ENCODE measurements at places on chromosomes 7 and 10.

DNA sequence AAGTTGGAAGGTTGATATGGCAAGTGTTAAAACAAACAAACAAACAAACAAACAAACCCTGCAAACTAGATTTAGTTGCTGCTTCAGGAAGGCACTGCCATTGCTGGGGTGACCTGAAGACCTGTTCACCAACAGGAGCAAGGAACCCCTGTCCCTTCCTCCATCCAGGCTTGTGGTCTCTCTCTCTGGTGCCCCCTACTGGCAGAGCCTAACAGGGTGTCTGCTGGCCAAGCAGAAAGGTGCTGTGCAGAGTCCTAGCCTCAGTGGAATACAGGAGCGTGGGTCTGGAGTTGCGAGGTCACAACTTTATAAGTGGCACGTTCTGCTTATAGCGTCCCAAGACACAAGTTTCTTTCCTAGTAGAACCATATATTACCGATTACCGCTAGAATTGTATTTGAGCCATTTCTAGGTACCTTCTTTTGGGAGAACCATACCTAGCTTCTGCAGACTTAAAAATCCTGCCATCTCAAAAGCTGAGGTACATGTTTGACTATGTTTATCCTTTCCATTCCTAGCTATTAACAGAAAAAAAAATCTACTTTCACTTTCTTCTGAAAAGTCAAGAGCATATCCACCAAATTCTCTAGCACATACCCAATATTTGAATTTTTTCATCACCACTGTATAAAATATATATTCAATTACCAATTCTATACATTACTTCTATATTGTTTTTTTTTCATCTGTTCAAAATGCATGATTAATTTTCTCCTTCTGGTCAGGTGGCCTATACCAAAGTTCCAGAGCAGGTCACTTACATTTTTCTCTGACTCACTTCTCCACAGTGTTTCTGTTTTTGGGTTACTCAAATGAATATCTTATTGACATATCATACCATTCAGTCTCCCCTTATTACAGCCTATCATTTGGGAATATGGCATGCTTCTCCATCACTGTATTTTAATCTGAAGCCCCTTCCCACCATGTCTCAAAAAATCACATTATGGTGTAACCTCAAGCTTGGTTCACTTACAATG lies 29.1 kb upstream of the CALD1 start:
- no peak for DNase-seq

DNA sequence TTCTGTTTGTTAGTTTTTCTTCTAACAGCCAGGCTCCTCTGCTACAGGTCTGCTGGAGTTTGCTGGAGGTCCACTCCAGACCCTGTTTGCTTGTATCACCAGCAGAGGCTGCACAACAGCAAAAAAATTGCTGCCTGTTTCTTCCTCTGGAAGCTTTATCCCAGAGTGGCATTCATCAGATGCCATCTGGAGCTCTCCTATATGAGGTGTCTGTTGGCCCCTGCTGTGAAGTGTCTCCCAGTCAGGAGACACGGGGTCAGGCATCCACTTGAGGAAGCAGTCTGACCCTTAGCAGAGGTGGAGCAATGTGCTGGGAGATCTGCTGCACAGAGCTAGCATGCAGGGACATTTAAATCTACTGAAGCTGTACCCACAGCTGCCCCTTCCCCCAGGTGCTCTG lies 26.7 kb upstream of the CROT start:
- DNase-seq = no peak

GRCh38 chr10:87546971-87547413 lies 42.3 kb downstream of the MINPP1 start:
- DNase-seq = no peak

DNA sequence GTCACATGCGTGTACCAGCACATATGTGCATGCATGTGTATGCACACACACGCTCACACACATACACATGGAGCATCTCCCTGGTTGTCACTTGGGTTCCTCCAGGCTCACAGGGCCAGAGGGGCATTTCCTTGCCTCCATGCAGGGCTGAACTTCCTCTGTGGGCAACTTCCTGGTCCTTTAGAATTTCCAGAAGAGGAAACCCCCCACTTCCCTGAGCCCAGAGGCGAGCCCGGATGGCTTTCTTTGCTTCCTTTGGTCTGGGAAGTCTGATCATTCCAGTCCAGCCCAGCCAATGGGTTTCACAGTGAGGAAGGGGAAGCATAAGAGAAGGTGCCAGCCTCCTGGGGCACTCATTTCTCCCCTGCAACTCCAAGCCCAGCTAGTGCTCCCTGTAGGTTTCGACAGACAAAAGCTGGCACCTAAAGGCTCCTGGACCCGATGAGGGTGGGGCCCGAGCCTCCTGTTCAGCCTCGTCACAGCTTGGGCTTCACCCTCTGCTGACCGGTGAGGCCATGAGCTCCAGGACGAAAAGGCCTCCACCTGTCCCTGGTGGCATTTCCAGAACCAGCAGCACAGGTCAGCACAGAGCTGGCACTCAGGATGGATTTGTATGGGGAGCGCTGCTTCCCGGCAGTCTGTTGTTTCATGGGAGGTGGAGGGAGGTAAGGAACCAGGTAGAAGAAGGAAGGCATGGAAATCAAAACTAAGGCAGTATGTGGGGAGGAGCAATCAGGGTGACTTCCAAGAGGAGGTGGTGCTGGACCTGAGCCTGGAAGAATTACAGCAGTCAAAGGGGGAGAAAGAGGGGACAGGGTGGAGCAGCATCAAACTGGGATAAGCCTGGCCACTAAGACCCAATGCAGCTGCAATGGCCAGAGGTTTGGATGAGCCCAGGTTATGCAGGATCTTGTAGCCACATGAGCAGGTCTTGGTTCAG lies 23.7 kb downstream of the BTBD16 start:
- no peak for DNase-seq

- no peak for DNase-seq
Measured at GRCh38 chr10:33199731-33200232, 134.7 kb downstream of the NRP1 start.

- DNase-seq = no peak
Measured at GRCh38 chr7:102895602-102896001, 17.2 kb upstream of the LRRC17 start.

- no peak for DNase-seq
Measured at GRCh38 chr10:78513330-78513729, 479.7 kb downstream of the RPS24 start.

DNA sequence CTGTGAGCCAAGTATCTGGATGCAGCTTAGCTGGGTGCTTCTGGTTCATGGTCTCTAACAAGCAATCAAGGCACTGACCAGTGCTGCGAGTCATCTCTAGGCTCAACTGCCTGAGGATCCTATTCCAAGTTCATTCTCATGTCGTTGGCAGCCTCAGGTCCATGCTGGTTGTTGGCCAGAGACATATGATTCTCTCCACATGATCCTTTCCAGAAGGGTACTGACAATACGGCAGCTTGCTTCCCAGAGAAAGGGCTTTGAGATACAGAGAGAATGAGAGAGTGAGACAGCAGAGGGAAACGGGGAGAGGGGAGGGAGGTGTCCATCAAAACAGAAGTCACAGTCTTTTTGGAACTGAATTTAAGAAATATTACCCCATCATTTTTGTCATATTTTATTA lies 405.6 kb downstream of the XPNPEP1 start:
- DNase-seq = no peak

GRCh38 chr7:102300643-102301221 lies 14.1 kb downstream of the SH2B2 start:
- no peak for DNase-seq

- no peak for DNase-seq
Measured at GRCh38 chr7:2645274-2645868, 13.6 kb downstream of the TTYH3 start.

DNA sequence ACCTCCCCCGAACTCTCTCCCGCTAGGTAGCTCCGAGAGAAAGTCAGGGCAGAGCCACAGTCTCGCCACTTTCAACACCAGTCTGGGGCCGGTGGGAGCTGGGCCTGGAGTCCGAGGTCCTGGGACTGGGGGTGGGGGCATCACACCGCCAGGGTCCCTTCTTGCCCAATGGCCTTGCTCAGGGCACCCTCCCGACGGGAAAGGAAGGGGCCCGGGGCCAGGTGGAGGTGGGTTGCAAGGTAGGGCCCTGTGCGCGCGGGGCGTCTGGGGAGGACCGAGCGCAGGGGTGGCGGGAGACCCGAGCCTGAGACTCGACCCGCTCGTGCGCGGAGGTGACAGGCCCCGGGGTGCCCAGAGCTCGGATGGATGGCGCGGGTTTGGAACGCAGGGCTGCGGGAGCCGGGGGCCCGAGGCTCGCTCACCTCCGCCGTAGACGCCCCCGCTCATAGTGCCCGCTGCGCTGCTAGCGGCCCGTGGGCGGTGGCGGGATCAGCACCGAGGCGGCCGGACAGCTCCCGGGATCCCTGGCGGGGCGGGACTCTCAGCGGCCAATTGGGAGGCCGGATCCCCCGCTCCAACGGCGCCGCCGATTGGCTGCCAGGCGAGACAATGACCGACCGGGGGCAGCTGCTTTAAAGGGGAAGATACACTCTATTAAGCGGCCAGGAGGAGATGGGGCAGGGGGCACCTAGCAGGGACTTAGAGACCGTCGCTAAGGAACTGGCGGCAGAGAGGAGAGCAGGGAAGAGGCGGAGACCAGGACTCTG lies at the start of gene ACTL6B:
Gene ACTL6B (minus strand): TSS at position 541 of the 767 bp plus-strand sequence. CDS start 94 bp downstream, at position 447.
- DNase-seq = peak; percentile 84

DNA sequence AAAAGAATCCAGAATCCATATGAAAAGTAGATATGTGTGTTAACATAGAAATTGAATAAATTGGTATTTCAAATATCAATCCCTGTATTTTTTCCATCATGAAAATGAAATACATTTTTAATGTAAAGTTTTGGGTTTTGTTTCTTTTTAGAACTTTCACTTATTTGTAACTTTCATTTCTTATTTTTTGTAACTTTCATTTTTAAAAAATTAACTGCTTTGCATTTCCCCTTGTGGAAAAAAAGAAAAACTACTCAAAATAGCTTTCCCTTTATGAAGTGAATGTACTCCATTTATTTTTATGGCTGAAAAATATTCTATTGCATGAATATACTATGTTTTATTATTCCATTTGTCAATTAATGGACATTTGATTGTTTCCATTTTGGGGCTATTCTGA lies 75.6 kb upstream of the SMNDC1 start:
- DNase-seq = no peak

DNA sequence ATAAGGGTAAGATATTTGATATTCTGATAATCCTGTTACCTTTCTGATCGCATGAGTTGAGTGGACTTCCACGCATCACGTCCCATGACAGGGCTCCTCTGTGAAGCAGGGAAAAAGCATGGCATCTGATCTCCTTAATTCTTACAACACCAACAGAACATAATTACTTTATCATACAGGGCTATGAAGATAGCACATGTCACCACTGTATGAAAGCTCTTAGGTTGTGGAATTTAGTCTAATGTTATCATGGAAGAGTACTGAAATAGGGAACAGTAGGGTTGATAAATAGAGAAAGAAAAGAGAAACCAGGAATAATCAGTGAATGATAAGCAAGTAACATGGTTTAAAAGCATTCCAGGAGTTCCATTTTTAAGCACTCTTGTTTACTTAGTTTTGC lies 212.0 kb downstream of the CACNB2 start:
- no peak for DNase-seq

- no peak for DNase-seq
Measured at GRCh38 chr7:28125431-28126409, 54.9 kb downstream of the JAZF1 start.

DNA sequence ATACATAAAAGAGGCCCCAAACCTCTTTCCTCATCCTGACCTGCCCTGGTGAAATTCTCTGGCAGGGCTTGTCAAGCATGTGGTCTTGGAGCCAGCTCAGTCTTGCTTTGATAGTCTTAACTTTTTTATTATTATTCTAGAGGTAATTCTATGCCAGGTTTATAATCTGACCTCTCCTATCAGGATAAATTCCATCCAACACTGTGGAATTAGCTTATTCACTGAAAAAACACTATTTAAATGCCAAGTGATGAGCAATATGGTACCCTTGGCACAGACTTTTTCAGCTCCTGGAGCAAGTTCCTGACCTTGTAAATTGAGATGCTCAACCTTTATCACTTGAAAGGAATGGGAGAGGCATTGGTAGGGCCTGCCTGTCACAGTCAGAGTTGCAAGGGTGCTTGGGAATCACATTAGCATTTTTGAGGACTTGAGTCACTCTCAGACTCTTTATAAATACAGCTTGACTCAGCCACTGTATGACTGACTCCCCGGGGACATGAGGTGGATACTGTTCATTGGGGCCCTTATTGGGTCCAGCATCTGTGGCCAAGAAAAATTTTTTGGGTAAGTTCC lies at the start of gene CPA4:
Gene CPA4 (plus strand): TSS at position 480 of the 576 bp plus-strand sequence. CDS start 20 bp downstream, at position 500.
- DNase-seq = no peak

DNA sequence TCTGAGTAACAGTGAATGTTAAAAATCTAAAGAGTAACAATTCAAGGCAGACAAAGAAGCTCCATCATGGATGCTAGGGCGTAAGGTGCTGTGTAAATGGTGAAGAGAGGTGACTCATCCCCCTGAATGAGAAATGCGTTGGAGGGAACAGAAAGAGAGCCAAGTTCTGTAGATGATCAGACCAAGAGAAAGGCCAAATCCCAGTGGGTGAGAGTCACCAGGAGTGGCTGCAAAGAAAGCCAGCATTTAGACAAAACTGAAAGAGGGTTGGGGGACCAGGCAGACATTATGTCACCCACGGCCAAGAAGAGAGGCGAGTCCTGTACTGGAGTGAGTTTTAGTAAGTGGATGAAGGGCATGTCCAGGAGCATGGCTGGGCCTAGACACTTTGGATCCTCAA lies 153.1 kb downstream of the TRIL start:
- DNase-seq = no peak

GRCh38 chr10:72323771-72324191 lies 30.9 kb downstream of the DNAJB12 start:
- no peak for DNase-seq

DNA sequence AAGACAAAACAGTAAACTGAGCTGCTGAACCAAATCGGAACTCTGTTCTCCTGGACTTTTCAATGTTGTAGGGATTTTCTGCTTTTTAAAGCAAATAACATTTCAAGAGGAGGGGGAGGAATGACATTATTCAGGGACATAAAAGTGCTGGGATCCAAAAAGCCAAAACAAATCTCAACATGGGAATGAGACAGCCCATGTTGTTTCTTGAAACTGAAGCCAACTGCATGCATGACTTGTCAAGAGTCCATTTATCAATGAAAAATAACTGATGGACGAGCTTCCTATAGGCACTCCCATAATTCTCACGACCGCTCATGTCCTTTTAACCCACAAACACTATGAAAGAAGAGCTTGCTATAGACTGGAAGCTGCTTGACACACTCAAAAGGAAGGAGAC lies 27.8 kb downstream of the FAM53B start:
- DNase-seq = no peak

GRCh38 chr10:98041352-98042043 lies 11.1 kb upstream of the CRTAC1 start:
- DNase-seq = peak; percentile 66

DNA sequence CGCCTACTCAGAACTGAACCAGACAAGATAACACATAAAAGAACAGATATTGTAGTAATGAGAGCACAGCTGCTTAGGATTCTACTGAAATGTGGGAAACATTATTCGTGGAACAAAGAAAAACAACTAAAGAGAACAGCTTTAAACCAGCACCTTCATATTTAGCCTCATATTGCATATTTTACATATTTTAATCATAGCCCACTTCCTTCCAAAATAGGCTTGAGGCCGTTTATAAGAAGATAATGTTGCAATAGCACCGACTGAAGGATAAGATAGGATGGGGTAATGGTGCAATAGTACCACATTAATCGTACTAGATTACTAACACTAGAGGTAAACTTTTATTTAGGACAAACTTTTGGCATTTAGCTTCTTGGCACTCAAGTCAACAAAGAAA lies 71.3 kb downstream of the KCND2 start:
- no peak for DNase-seq
